NB4 (cell line): ENCODE measurements at places on chromosomes 4 and X.

DNA sequence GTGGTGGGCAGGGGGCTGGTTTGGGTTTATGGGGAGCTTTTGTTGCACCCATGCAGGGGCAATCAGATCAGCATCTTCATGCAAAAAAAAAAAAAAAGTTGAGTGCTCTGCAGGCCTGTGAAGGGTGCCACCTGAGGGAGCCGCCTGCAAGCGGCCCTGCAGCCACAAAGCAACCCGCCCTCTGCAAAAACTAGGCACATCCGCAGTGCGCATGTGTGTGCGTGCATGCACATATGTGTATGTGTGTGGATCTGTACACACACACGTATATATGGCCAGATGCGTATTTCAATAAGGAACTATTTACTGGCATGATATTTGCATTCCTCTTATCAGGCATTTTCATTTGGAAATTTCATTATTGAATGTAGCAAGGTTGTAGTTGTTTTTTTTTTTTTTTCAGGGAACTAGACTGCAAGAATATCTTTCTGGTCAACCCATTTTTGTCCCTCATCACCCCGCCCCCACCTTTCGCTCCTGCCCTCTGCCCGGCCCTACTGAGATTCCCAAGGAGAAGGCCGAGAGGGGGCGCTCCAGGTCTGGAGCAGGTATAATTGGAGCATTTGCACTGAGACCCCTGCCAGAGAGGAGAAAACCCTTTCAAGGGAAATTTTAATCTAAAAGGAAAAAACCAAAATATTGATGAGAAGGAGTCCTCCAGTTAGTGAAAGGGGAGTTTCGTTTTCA, 18.1 kb downstream of the CCNQ start:
- DNase-seq = no peak

GRCh38 chrX:23765868-23766267, 17.1 kb upstream of the SAT1 start:
- DNase-seq = no peak

DNA sequence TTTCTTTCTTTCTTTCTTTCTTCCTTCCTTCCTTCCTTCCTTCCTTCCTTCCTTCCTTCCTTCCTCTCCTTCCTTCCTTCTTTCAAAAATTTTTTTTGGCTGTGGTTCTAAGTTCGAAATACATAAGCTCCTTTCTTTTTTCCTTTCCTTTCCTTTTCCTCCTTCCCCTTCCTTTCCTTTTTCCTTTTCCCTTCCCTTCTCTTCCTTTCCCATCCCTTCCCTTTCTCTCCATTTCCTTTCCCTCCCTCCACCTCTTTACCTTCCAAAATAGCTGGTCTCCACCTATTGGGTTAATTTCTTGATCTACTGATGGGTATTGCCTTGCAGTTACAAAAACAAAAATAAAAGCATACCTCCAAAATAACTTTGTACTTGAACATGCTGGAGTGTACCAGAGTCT, 73.4 kb upstream of the GPRIN3 start:
- no peak for DNase-seq

DNA sequence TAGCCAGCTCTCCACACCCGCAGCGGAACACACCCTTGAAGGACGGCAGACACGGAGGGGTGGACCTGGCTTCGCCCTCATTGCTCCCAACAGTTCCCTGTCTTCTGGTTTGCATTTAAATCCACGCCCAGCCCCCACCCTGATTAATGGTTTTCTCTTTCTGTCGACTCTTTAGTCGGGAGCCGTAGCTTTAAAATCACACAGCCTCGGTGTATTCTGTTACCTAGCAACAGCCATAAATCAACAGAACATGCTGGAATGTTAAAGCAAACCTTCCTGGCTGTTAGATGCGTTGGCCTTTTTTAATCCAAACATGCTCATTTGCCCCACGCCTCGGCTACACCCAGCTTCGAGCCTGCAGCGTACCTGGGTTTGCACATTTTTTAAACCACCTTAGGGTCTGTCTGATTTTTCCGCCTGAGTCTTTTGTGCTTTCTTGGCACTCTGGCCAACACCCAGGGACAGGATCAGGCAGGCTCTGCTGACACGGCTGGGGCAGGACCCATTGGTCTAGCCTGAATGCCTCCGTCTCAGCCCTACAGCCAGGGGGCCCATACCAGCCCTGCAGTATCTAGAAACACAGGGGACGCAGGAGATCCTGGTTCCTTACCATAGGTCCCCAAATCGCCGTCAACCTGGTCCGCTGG, 21.4 kb upstream of the PPP2R2C start:
- no peak for DNase-seq

DNA sequence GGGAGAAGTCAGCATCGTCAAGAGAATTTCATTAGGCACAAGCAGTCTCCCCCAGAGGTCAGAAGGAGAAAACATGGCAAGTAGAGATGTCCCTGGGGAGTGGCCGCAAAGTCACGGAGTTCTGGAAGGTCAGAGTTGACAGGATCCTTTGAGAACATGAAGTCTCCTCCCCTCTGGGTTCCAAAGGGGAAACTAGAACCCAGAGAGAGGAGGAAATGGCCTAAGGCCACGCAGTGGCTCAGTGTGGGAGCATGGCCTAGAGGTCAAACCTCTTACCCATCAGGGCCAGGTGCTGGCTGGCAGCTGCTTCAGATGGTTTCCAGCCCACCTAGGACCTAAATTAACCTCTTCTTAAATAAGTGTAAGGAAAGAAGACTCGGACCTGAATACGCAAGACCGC, 884 bp downstream of the IDH3G start:
- peak; percentile 51 for DNase-seq

DNA sequence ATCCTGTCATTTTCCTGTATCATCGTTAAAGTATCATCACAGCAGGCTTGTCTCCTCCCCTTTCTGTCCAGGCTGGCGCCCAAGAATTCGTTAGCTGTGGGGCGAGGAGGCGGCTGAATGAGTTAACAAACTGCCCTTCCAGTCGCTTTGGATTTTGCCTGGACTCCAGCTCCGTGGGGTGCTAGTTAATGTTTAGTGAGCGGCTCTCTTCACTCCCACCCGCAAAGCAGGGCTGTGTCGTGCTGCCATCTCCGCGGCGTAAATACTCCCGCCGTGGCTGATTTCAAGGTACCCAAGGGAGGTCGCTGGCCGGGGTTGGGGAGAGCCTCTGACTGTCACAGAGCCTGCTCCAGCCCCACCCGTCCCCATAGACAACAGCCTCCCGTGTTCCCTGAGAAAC, 44.9 kb upstream of the SPRY1 start:
- no peak for DNase-seq

- no peak for DNase-seq
Observed at GRCh38 chr4:22323691-22324090, 192.2 kb downstream of the ADGRA3 start.

DNA sequence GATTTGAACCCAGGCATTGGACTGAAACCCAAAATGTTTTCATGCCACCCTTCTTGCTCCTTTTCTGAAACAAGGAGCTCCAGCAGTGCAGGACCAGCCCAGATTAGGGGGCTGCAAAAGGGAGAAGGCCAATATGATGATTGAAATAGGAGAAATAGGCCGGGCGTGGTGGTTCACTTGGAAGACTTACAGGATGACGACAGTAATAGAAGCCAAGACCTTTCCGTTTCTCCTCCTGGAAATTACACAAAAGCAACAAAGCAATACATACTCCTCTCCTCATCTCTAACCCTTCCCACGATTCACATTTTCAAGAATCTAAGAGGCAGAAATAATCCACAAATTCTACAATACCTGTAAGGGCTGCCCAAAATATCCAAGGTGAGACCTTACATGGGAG, 90.8 kb downstream of the ANAPC4 start:
- no peak for DNase-seq

GRCh38 chr4:122765692-122766352, 33.3 kb downstream of the BBS12 start:
- DNase-seq = no peak

DNA sequence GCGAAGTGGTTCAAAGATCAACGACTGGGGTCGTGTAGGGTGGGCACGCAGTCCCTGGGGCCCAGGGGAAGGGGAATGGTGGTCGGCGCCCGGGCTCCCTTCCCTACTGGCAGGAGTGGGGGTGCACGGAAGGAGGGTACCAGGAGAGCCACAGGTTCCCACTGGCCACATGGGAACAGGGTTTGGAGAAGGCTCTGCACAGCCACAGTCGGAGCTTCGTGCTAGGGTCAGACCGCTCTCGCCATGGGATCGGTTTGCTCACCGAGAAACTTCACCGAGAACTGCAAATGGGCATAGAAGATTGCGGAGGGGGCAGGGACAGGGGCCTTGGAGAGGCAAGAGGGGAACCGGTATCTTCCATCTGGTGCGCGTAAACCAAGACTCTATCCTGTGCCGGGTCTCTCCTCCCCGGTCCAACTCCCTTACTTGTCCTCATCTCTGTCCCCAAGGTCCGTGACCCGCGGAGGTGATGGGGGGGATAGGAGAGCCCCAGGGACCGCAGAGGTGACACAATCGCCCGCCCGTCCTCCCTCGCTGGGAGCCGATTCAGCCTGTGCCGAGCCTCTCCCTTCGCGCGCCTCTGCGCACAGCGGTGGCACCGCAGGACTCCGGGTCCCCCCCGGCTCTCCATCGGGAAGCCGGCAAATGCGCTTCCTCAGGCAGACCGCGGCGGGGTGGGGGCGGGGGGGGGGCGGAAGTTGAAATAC, 1.0 kb downstream of the SCD5 start:
- DNase-seq = peak; percentile 31

- DNase-seq = peak; percentile 29
Observed at GRCh38 chr4:924107-925096, 7.7 kb downstream of the GAK start.

DNA sequence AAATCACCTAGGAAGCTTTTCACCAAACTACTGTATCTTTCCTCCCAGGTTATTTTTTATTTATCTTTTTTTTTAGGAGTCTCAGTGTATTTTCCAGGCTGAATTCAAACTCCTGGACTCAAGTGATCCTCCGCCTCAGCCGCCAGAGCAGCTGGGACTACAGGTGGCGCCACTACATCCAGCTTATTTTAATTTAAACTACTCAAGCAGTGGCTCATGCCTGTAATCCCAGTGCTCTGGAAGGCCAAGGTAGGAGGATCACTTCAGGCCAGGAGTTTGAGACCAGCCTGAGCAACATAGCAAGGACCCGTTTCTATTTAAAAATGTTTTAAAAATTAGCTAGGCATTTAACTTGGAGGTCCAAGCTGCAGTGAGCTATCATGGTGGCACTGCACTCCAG, 37.8 kb downstream of the LEF1 start:
- DNase-seq = no peak

- DNase-seq = no peak
Observed at GRCh38 chrX:25108481-25108880, 92.7 kb upstream of the ARX start.

DNA sequence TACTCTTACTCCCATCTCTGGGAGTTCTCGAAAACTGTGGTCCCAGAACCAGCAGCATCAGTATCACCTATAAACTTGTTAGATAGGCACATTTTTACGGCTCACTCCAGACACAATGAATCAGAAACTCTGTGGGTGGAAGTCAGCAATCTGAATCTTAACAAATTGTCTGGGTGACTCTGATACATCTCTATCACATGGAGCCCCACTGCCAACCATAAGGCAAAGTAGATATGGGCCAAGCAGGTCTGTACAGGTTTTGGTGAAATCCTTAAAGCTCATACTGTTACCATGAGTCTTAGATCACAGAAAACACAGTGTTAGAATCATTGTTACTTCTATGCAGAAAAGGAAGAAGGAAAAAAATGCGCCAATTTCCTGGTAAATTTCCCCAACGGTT, 122.5 kb upstream of the HCCS start:
- DNase-seq = no peak

DNA sequence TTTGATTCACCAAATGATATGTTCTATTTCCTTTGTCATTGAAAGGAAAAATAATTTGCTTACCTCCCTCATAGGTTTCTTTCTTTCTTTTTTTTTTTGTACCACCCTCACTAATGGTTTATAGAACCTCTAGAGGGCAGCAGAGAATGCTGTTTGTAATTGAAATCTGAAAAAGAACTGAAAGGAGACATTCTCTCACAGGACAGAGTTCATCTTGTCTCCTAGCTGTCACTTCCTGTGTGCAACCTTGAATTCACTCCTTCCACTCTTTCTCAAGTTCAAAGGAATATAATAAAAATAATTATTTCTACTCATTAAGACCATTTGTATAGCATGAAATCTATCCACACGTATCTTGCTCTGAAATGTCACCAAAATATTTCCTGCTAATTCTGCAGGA, 51.0 kb downstream of the GUCY1B1 start:
- DNase-seq = peak; percentile 61

- DNase-seq = no peak
Observed at GRCh38 chr4:152072001-152072485, 311.2 kb upstream of the GATB start.

DNA sequence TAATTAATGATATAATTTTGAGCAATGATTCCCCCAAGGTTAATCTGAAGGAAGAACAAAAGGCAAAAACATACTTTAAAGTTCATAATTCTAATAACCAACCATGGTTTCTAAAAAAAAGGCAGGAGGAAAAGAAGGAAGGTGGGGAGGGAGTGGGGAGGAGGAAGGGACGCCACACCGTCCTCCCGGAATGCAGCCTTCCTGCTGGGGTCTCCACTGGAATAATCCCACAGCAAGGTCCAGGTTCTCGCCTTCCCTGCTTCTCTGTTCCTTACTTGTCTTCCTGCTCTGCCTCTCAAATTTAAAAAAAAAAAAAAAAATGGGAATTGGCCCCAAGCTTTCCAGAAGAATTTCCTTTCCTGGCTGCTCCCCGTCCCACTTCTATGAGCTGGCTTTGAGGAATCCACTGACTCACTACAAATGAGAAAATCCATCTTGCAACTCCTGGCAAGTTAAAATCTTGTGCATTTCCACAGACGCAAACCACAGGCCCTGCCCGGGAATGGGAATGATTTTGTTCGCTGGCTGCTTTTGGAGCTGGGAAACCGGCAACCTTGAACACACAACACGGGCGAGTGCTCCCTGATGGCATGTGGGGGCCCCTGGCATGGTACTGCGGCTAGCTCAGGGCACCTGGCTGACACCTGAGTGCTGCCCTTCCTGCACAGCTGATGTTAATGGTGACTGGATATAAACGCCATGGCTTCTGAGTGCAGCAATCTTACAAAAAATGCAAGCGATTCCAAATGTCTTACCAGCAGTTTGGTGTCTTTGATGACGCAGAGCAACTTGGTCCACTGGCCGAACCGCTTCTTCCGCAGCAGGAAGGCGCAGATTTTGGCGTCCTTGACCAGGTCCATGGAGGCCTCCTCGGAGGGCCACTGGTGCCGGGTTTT, 97.0 kb downstream of the AFAP1 start:
- no peak for DNase-seq

GRCh38 chr4:156182269-156182668, 228.6 kb upstream of the CTSO start:
- DNase-seq = no peak
